Iris pigment epithelial cell (primary cell): ENCODE measurements at places on chromosomes 13 and 19.

- DNase-seq: no peak
These were observed 16.6 kb upstream of the LRP3 start for GRCh38 chr19:33177417-33177979.

DNA sequence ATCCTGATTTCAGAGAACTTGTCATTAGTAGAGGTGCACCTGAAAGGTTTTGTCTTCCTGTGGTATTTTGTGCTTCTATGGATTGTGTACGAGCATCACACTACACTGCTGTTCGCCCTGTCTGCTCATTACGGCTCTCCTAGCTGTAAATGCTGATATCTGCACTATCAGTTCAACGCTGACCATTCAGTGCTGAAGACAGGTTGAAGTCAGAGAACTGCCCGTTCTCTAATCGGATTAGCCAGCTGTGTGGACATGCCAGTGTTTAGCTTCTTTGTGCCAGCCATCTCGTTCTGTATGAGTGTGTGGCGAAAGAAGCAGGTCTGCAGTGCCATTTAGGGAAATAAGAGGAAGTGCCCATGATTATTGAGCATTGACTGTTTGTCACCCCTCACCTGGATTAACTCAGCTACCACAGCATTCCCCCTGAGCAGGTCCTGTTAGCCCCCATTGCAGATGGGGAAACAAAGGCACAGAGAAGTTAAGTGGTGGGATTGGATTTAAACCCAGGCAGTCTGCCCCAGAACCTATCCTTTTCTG lies 21.6 kb upstream of the C1QTNF9 start:
- DNase-seq: no peak

- peak; percentile 7 for DNase-seq
These were observed 48.6 kb downstream of the SCEL start for GRCh38 chr13:77584106-77584505.

DNA sequence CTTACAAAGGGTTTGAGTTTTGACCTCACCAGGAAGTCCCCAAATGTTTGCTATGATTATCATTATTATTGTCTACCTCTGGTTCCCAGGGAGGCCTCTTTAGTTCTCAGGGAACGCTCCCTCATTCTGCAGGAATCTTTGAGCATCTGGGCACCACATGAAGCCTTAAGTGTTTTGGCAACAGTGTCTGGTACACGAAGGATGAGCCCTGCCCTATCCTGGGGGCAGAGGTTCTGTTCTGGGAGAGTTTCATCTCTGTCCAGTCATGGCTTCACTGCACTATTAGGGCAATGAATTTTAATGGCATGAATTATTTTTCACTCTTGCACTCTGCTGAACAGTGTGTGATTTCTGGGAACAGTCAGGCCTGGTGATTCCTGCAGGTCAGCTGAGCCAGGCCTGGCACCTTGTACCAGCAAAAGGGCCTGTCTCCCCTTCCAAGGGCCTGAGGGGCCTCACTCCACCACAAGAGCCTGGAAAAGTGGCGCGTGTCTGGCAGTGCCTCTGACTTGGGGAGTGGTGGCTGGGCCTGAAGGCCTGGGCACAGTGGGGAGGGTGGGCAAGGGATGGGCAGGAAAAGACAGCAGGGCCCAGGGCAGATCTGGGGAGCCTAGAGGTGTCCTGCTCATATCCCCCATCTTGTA lies 4.6 kb downstream of the FAM187B start:
- no peak for DNase-seq

DNA sequence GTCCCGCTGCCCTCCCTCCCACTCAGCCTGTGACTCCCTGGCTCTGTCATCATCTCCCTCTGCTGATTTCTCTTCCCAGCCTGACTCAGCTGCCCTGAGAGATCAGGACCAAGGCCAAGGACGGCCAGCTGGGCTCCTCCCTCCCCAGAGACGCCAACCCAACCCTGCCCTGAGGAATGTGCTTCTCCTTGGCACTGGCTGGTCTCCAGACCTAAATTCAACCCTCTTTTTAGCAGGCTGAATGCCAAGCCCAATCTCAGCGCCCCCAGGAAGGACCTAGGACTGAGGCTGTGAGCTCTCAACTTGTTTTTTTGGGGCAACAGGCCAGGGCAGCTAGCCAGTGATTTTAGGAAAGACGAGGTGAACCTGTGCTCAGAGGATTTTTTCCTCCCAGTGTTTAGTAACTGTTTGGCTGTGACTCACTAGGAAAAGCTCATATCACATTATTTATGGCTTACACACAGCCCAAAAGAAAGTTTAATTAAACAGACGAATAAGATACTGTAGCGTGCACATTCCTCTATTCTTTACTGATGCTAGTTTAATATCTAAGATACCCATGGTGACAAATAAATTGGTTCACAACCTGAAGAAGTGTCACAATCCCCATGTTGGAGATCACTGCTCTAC lies 7.4 kb upstream of the IGFL1 start:
- peak; percentile 59 for DNase-seq

DNA sequence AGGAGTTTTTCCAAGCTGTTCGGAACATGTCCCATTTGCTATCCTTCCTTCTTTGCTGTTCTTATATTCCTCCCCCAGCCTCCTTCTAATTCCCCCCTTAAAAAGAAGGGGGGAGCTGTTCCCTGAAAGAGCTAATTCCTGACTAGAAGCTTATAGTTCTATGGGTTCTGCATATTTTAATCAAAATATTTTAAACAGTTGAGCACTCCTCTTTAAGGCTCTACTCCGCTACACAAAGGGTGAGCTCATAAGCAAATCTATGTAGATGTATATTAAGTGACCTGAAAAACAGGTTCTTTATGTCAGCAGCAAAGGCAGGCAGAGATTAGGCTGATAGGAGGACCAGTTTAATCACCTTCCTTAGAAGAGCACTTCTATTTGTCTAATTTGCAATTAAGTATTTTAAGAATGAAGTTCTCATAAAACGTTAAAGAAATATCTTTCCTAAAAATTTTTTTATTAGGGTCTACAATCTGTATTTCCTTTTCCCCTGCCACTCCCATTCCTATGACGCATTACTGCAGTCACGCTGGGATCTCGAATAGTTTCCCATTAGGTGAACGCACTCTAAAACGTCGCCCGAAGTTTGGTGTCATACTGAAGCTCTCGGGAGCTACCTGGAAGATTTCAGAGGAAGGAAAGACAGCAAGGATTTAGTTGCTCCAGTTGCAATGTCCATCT lies 5.2 kb downstream of the EFNB2 start:
- DNase-seq: no peak

- DNase-seq: peak; percentile 93
These were observed 16.4 kb upstream of the ALOX5AP start for GRCh38 chr13:30718661-30719524.

DNA sequence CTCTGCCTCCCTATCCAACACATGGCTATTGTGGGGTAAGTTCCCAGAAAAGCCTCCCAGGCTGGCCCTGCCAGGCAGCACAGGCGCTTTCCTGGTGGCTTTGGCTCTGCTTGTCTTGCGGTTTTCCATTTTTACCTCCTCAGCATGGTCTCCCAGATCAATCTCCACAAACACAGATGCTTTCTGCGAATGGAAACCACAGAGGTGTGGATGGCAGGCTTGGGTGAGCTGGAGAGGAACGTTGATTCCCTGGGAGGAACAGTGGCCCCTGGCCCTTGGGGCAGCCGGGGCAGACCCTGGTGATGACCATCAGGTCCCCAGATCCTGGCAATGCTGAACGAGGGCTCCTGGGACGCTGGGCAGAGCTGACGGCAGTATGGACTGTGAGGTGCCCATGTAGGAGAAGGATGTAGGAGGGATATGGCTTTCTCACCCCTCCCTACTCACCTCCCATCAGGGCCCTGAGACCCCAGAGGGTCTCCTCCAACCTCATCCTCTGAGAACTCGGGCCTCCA lies 6.6 kb downstream of the C13orf46 start:
- DNase-seq: no peak

DNA sequence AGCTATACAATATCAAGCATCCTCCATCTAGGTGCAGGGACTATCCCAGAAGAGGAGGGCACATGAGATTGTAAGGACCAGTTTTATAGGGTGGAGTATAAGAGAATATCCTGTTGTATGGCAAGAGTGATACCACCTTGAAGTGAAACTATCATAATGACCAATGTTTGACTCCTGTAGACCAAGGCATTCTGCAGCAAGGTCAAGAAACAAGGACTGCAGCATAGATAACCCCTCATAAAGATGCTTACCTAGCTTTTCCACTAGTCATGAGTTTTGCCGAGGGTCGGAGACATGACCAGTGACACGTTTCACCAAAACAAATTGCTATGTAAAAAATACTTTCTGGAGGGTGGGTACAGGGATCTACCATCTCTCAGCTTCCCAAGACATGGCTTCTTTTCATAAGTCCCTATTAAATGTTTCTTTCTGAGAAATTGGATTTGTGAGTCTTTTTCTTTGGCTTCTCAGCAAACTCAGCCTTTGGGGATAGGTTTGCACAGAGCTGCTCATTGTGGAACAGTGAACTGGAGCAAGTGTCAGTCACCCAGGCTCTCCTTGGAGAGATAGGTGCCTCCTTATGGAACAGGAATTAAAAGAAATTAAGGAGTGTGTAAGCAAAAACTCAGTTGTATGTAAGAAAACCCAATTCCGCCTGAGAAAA lies 28.2 kb upstream of the CYSLTR2 start:
- no peak for DNase-seq

GRCh38 chr19:17796013-17796837 lies 1.3 kb downstream of the B3GNT3 start:
- no peak for DNase-seq

GRCh38 chr13:40982772-40983171 lies 36.3 kb downstream of the ELF1 start:
- peak; percentile 84 for DNase-seq

DNA sequence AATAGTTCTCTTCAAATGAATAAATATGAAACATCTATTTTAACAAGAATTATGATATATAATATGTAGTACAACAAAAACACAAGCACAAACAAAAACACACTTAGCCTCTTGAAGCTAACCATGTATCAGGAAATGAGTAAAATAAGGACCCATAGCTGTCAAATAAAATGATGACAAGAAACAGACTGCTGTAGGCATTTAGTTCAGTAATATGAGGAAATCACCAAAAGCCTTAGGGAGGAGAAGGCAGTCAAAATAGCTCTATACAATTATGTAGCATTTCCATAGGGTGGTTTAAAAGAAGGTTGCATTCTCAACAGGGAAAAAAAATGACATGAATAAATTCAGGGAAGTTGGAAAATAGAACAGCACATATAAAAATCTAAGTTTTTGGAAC lies 163.4 kb downstream of the PCDH20 start:
- DNase-seq: no peak

- no peak for DNase-seq
These were observed 4.0 kb upstream of the FLT3LG start for GRCh38 chr19:49469828-49470614.

- no peak for DNase-seq
These were observed 5.9 kb upstream of the C1QTNF9B start for GRCh38 chr13:23902975-23903905.

DNA sequence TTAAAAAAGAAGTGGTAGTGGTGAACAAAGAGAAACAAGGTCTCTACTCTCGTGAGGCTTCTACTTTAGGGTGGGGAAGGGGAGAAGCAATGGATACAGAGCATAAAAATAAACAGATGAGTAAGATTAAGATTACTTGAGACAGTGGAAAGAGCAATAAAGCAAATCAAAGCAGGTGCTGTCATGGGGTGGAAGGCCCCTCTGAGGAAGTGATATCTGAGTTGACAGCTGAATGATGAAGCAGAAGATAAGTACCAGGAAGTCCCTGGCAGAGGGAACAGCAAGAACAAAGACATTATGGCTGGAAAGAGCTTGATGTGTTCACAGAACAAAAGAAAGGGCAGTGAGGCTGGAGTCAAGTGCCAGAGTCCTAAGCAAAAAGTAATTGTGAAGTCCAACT lies 221.8 kb downstream of the ENOX1 start:
- DNase-seq: no peak

DNA sequence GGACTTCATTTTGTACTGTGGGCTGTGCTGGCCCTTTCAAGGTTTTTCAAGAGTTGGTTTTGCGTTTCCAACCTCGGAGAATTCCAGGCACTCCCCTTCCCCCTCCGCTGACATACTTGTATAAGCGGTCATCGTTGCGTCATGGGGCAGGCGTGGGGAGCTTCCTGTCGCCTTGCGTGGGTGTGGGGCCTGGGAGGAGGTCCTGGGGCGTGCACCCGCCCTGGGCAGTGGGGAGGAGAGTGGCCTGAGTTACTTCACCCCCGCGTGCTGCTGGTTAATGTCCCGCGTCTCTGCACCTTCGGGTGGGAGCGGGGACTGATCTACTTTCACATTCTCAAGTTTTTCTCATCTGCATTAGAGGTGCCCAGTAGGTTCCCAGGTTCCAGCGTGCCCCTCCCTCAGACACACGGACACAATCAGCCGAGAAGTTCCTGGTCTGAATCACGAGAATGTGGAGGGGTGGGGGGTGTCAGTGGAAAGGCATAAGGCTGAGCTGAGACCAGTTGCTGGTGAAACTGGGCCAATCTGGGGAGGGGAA lies 4.1 kb downstream of the IER2 start:
- DNase-seq: peak; percentile 97

- peak; percentile 5 for DNase-seq
These were observed 2567.7 kb upstream of the PCDH20 start for GRCh38 chr13:63983366-63983765.
